PC-3 (cell line): ENCODE measurements at places on chromosomes 12 and 14. TPM values are rescaled to one million over a fixed set of nuclear protein-coding genes. Genes with fewer than 3 reads are reported as not detected.

KLHL33 gene
- 0.17 TPM in 1 of 2 replicates, not detected in the other for total RNA-seq

PDE3A gene
- total RNA-seq: 0.58 and 2.0 TPM in 2 replicates

PLD4 gene
- 0.04 TPM in 1 of 2 replicates, not detected in the other for total RNA-seq

ARHGAP9 gene
- not detected in 2 replicates for total RNA-seq

TAMALIN gene
- total RNA-seq: 0.29 and 0.58 TPM in 2 replicates

PAWR gene
- 141 and 214 TPM in 2 replicates for total RNA-seq
